ENCODE measurements at places on chromosomes 12 and 14. TPM values are rescaled to one million over a fixed set of nuclear protein-coding genes. Genes with fewer than 3 reads are reported as not detected.

The OAS2 gene
- 0.30 TPM for total RNA-seq

GRCh38 chr14:103418481-103418818 lies 33.2 kb downstream of the MARK3 start:
- no peak for DNase-seq

GRCh38 chr14:96309896-96310330 lies 53.2 kb downstream of the ATG2B start:
- no peak for DNase-seq

- no peak for DNase-seq
Observed at GRCh38 chr14:54188064-54188666, 208.6 kb upstream of the CDKN3 start.

The CD163L1 gene
- total RNA-seq, result 27.0 TPM

The VSIG10 gene
- total RNA-seq, result 42.6 TPM

- no peak for DNase-seq
Observed at GRCh38 chr14:33682760-33683159, 268.1 kb downstream of the EGLN3 start.

All from HCT116 (cell line).